Endodermal cell (in vitro differentiated cells): ENCODE measurements at places on chromosomes 1 and 21. TPM values are rescaled to one million over a fixed set of nuclear protein-coding genes. Genes with fewer than 3 reads are reported as not detected.
A peak's percentile ranks its signal among the peaks of the same experiment; 100 is the strongest.

- DNase-seq = no peak
Measured at GRCh38 chr1:230359992-230360668, 66.0 kb downstream of the PGBD5 start.

SMCP gene
- total RNA-seq = not detected in 2 replicates

TLCD4 gene
- total RNA-seq = 6.4 and 7.7 TPM in 2 replicates

GRCh38 chr1:155124503-155125463 lies 2.9 kb upstream of the EFNA1 start:
- peak; percentile 61 for DNase-seq

GBP2 gene
- total RNA-seq = not detected in 2 replicates

SLC44A3 gene
- 5.5 to 9.0 TPM (median 6.4 TPM) in 3 replicates for total RNA-seq

GRCh38 chr1:227155004-227155403 lies 163.3 kb downstream of the CDC42BPA start:
- DNase-seq = no peak

ITPKB gene
- 27.1 and 28.3 TPM in 2 replicates for total RNA-seq

DNA sequence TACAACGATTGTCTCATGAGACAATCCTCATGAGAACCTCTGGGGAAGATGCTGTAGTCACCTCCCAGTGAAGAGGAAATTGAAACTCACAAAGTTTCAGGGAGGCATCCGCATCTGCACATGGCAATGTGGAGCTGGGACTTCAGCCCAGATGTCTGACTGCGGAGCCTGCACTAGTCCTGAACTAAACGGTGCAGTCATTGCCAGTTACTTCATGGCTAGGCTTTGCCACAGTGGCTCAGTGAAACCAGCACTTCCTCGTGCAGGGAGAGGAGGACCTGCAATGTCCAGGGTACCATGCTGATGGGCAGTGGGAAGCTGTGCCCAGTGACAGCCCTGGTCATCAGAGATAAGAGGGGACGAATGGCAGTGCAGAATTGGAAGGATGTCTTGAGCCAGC lies 40.7 kb upstream of the ETS2 start:
- no peak for DNase-seq

KLF17 gene
- not detected in 3 replicates for total RNA-seq

GRCh38 chr1:1299686-1300351 lies 7.9 kb downstream of the ACAP3 start:
- peak; percentile 80 for DNase-seq

DNA sequence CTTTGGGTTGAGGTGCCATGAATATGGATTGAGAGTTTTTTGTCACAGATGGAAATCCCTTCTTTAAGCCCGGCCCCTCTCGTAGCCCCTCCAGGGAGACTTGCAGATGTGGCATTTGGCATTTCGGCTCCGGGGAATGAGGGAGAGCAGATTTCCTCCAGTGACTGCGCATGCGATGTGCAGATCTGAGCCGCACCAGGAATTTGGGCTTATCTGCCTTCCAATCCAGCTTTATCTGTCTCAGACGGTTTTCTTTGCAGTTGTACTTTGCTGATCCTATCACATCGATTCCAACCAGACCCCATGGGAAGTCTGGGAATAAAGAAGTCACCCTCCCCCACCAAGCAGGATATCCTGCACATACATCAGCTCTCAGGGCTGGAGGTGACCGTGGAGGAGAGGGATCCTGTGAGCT lies 11.7 kb downstream of the KIF26B start:
- DNase-seq = peak; percentile 53
